Activated CD4-positive, alpha-beta T cell treated with anti-CD3 and anti-CD28 coated beads, Interleukin-2, amount 50 U/mL, for 1 hour (primary cell): ENCODE measurements at places on chromosomes 3 and 15.

GRCh38 chr3:126353694-126354321 lies 3.4 kb downstream of the KLF15 start:
- DNase-seq = no peak

- peak; percentile 72 for DNase-seq
Observed at GRCh38 chr15:31360843-31361763, 34.5 kb downstream of the KLF13 start.

GRCh38 chr15:67043939-67044771 lies 21.2 kb upstream of the SMAD3 start:
- DNase-seq = no peak

DNA sequence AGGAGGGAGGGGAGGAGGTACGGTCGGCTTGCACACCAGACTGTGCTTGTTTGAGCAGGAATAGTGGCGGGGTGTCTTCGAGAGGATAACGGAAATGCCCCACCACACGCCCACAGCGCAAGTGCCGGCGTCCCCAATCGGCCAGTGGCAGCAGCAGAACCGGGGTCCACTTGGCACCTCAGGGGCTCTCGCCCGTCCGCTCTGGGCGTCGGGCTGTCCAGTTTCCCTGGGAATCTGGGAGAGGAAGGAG lies 53.7 kb downstream of the CCDC54 start:
- DNase-seq = no peak

DNA sequence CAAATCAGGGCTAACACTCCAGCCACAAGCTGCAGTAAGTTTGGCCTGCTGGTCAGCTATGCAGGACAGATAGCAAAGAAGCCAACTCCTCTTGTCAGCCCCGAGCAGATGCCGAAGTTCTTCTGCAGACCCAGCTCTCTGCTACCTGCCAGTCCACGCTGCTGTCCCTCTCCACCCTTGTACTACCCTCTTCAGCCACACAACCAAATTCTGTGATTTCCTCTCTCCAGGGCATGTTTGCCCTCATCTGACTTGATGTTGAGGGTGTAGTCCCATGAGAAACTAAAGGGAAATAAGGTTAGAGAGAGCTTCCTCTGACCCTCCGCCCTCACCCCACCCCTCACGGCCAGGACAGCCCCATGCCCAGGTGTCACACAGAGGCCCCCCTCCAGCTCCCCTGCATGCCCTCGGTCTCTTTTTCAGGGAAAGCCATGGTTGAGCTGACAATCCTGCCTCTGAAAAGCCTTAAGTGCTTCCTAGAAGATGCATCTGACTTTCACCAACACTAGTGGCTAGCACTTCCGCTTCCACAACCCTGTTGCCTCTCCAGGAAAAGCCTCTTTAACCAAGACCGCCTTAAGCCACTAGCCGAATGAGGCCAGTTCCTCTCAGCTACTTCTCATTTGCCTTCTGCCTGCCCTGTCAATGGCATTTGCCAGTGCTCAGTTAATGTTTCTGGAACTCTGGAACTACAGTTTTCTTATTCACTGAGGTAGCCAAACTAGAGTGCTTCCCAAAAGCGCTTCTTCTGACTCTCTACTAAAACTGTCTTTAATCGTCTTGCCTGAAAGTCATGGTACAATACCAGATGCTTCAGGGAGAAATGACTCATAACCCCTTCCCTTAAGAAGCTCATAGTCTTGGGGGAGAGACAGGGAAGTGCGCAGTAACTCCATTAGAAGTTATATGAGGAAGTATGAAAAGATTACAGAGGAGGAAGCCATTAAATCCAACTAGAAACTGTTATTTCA lies 300.4 kb upstream of the STT3B start:
- no peak for DNase-seq

- no peak for DNase-seq
Observed at GRCh38 chr3:50140990-50141389, 14.1 kb upstream of the SEMA3F start.

- no peak for DNase-seq
Observed at GRCh38 chr3:149555927-149556326, 81.4 kb downstream of the TM4SF4 start.

- no peak for DNase-seq
Observed at GRCh38 chr3:113147681-113148261, 63.6 kb upstream of the BOC start.

DNA sequence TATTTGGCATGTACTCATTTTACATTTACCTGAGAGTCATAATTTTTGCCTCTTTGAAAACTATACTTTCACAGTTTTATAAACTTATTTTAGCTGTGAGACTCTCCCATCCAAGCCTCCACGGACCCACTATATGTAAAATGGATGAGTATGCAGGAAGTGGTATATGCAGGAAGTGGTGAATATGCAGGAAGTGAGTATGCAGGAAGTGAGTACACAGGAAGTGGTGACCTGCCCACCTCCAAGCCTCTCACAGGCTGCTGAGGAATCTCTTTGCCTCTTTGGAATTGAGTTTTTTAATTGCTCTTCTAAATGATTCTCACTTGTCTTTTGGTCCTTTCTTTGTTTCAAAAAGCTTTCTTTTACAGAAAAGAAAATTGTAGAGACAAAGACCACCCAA lies 85.2 kb downstream of the KBTBD8 start:
- peak; percentile 0 for DNase-seq

GRCh38 chr3:42753757-42754156 lies 19.3 kb downstream of the CCDC13 start:
- no peak for DNase-seq

DNA sequence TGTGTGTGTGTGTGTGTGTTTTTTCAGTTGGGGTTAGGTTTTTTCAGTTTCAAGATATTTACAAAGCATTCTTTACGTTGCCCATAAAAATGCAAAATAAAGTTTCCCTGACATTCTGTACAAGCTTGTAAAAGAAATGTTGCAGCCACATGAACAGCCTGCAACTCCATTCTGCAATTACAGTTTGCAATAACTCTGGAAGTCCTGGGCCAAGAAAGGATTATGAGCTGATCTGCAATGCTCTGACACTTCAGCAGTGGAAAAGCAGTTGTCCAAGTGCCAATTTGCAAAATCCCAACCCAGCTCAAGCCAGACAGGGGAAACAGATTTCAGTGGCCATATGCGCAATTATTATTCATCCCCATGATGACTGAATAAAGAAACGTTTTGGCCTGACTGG lies 322.1 kb downstream of the MEX3B start:
- DNase-seq = no peak

DNA sequence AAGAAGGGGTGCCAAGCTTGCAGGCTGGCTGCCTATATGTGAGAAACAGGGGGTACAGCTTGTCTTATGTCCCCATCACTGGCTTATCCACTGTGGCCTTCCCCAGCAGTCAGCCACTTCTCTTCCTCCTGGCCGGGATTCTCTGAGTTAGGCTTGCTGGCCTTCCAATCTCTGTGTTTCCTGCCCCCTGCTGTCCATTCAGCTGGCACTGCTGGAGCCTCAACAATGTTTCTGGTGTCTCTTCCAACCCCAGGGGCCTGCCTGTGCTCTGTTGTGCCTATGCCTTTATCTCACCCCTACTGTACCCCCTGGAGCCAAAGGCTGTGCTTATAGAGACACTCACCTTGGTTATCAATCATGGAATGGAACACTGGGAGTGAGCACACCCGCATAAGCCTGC lies 36.5 kb downstream of the ANAPC13 start:
- no peak for DNase-seq

- no peak for DNase-seq
Observed at GRCh38 chr15:92101708-92102394, 248.3 kb downstream of the SLCO3A1 start.

DNA sequence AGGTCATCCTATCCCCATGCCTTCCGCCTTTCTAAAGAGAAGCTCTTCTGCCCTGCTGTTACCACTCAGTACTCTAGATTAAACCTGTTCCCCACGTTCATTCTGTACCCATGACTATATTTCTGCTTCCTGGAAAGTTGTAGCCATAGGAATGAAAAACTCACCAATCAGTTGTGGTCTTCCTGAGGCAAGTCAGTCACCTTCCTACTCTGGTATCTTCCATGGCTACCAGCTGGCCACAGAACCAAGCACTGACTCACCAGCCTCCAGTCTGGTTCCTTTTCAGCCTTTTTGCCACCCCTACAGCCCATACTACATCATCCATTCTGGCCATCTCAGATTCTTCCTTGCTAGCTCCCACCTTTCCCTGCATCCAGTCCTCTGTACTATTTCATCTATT lies 46.4 kb downstream of the TMEM44 start:
- no peak for DNase-seq

GRCh38 chr3:172524611-172525010 lies 1.4 kb upstream of the TNFSF10 start:
- no peak for DNase-seq

DNA sequence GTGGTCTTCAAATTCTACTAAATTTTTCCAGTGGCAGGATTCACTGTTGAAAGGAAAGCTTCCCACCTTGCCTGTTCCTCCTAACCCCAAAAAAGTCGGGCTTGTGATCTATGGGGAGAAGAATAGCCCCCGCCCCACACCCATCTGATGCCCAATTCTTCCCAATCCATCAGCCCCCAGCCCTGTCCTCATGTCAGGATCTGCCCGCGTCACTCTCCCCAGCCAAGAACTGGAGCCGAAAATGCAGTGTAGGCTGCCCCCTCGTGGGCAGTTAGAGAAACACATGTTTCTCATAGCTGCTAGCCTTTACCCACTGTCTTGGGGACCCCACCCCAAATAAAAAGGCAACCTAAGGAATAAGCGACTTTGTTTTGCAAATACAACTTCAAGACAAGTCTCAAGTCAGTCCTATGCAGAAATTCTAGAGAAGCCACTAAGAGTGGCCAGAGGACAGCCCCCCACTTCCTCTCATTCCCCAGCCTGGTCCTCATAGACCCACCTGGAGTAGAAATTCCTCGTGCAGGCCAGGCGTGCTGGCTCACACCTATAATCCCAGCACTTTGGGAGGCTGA lies 13.0 kb upstream of the CSK start:
- DNase-seq = peak; percentile 61

DNA sequence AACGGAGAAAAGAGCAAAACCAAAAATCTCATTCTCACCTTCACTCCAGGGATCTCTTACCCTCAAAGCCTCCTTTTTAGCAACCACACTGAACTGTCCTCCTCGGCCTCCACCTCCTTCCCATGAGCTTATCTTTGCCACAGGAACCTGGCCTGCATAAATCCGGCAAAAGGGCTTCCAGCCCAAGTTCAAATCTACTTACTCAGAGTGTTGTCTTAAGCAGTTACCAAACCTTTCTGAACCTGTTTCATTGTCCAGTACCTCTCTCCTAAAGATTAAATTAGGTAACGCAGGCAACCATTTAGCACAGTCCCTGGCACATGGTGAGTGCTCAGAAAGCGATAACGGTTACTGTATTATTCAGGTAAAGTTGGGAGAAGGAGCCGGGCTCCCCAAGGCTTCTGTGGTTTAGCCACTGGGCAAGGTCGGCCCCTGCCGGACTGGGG lies 777 bp downstream of the CIB1 start:
- DNase-seq = no peak
